GM12878 (cell line): ENCODE measurements at places on chromosomes 12 and 14. TPM values are rescaled to one million over a fixed set of nuclear protein-coding genes. Genes with fewer than 3 reads are reported as not detected.

GRCh38 chr14:32412103-32412502, 83.0 kb downstream of the AKAP6 start:
- H3K4me3 ChIP-seq: no peak overlapping the region
- no peaks in the 10 kb centered on the region for H3K27me3 ChIP-seq
- DNase-seq: no peak

DNA sequence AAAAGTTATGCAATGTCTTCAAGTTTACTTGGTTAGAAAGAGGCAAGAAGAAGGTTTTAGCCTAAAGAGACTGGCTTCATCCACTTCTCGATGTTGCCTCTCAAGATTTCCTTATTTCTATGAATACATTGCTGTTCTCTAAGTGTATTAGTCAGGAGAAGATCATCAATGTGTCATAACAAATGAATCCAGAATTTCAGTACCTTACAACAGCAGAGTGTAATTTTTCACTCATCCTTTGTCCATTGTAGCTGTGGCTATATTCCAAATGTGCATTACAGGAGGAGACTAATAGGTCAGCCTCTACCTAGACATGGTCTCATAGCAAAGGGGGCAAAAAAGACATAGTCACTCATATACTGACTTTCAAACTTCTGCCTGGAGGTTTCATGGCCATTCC, 579.1 kb downstream of the PRKD1 start:
- H3K36me3 ChIP-seq: no peaks in the 10 kb centered on the region
- H3K27ac ChIP-seq: no peak overlapping the region

The OR4M1 gene
- not detected in 2 replicates for total RNA-seq

GRCh38 chr12:64568298-64568697, 42.0 kb upstream of the RASSF3 start:
- H3K4me1 ChIP-seq: no peaks in the 10 kb centered on the region
- H3K4me3 ChIP-seq: no peak overlapping the region
- H3K36me3 ChIP-seq: no peaks in the 10 kb centered on the region
- no peak overlapping the region for H3K27ac ChIP-seq

GRCh38 chr12:67425394-67425793, 156.2 kb downstream of the CAND1 start:
- H3K27ac ChIP-seq: no peak overlapping the region
- no peak for DNase-seq
- H3K4me3 ChIP-seq: no peak overlapping the region
- H3K4me1 ChIP-seq: no peaks in the 10 kb centered on the region
- no peaks in the 10 kb centered on the region for H3K36me3 ChIP-seq
- no peaks in the 10 kb centered on the region for H3K27me3 ChIP-seq

GRCh38 chr14:104725772-104726548, 1.9 kb downstream of the ADSS1 start:
- H3K4me3 ChIP-seq: no peak overlapping the region
- DNase-seq: no peak
- no peaks in the 10 kb centered on the region for H3K36me3 ChIP-seq
- H3K4me1 ChIP-seq: no peaks in the 10 kb centered on the region
- no peak overlapping the region for H3K27ac ChIP-seq
- H3K27me3 ChIP-seq: no peaks in the 10 kb centered on the region

GRCh38 chr14:68921666-68922065, 57.4 kb downstream of the ACTN1 start:
- H3K4me1 ChIP-seq: no peaks in the 10 kb centered on the region
- H3K36me3 ChIP-seq: peaks cover 1% of the 10 kb centered on the region; the same call in 1 of the 2 replicates
- no peak for DNase-seq
- H3K4me3 ChIP-seq: no peak overlapping the region

DNA sequence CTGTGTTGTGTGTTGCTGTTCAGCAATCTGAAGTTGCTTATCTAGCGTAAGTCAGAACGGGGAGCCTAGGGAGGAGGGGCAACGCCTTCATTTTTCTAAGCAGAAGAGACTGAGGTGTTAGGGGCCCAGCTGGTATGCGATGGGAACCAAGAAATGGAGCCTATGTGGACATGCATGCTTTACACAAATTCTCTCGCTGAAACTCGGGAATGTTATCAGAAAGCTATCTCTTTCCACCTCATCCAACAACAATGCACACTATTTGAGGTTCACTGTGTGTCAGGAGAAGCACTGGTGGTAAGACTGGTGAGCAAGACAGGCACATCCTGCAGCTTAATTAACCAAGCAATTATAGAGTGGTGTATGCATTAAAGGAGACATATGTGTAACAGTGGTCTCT, 89.7 kb downstream of the NRXN3 start:
- H3K4me3 ChIP-seq: no peak overlapping the region
- H3K4me1 ChIP-seq: no peaks in the 10 kb centered on the region
- no peaks in the 10 kb centered on the region for H3K36me3 ChIP-seq
- DNase-seq: no peak

The ZFC3H1 gene
- 35.1 and 40.1 TPM in 2 replicates for total RNA-seq

- peaks cover 33% of the 10 kb centered on the region for H3K36me3 ChIP-seq
- H3K27ac ChIP-seq: peak overlapping the region; percentile 99
- H3K4me1 ChIP-seq: peaks cover 82% of the 10 kb centered on the region
- peak overlapping the region; percentile 95 for H3K4me3 ChIP-seq
Observed at GRCh38 chr12:6959058-6959804, 8.1 kb downstream of the PTPN6 start.

GRCh38 chr12:89884416-89884898, 175.8 kb upstream of the ATP2B1 start:
- H3K27me3 ChIP-seq: no peaks in the 10 kb centered on the region
- no peak overlapping the region for H3K27ac ChIP-seq
- H3K4me3 ChIP-seq: no peak overlapping the region
- peaks cover 29% of the 10 kb centered on the region for H3K4me1 ChIP-seq
- DNase-seq: no peak

- no peaks in the 10 kb centered on the region for H3K36me3 ChIP-seq
- H3K4me3 ChIP-seq: no peak overlapping the region
- H3K4me1 ChIP-seq: no peaks in the 10 kb centered on the region
- peaks cover 3% of the 10 kb centered on the region for H3K27me3 ChIP-seq
Observed at GRCh38 chr14:104130974-104131651, 7.3 kb upstream of the KIF26A start.

DNA sequence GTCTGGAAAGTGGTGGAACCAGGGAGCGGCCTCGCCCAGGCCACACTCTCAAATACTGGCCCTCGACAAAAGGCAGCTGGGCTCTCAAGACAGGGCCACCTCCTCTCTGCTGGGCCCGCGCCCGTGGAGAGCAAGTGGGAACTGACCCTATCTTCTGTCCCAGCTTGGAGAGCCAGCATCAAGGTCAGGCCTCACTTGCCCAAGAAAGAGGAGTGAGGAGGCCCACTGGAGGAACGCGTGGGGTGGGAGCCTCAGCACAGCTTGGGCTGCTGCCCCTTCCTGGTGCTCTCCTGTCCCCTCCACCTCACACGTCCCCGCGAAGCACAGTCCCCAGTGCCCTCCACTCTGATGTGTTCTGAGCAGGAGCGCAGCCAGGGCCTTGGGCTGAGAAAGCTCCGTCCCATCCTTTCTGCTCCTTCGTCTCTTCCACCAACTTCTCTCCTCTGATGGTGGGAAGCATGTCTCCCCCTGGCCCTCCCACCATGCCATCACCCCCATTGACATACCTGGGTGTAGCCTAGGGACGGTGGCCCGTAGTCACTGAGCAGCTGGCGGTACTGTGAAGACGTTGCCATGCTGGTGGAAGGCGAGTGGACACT, 4.9 kb downstream of the CDK2AP1 start:
- H3K27me3 ChIP-seq: no peaks in the 10 kb centered on the region
- no peaks in the 10 kb centered on the region; the same call in 1 of the 2 replicates for H3K36me3 ChIP-seq
- peaks cover 17% of the 10 kb centered on the region for H3K4me1 ChIP-seq

DNA sequence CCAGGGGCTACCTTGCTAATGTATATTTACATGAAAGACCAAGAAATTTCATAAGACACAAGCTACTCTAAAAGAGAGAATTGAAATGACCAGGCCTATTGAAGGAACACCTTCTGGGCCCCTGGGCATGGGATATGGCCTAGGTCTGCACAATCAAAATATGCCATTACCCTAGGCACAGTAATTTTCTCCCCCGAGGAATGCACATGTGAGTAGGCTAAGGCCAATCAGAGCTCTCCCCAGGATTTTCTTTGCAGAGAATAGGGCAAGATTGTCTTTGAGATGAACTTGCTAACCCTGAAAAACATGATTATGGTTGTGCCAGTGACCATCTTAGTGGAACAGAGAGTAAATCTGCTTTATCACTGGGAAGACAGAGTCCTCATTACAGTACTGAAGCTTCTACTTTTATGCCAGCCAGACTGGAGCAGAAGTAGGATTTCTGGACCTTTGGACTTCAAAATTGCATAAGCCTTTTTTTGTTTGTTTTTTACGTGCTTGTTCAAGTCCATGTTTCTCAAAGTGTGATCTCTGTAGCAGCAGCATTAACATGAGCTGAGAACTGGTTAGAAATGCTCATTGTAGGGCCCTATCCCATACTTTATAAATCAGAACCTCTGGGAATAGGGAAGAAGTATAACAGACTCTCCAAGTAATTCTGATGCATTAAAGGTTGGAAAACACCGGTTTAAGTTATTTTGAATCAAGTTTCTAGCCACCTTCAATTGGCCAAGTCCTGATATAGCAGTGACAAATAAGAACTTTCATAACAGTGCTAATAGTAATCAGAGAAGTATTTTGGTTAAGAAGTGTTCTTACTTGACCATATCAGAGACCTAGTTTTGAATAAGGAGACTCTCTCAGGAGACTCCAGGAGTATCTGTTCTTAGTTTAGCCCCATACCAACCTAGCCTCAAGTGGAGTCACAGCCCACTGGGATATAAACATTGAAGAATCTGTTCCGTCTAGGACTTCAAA, 112.9 kb downstream of the LMO3 start:
- H3K27me3 ChIP-seq: no peaks in the 10 kb centered on the region
- H3K27ac ChIP-seq: no peak overlapping the region
- no peaks in the 10 kb centered on the region for H3K36me3 ChIP-seq
- no peak overlapping the region for H3K4me3 ChIP-seq

The CD4 gene
- total RNA-seq: 1.6 and 1.8 TPM in 2 replicates

DNA sequence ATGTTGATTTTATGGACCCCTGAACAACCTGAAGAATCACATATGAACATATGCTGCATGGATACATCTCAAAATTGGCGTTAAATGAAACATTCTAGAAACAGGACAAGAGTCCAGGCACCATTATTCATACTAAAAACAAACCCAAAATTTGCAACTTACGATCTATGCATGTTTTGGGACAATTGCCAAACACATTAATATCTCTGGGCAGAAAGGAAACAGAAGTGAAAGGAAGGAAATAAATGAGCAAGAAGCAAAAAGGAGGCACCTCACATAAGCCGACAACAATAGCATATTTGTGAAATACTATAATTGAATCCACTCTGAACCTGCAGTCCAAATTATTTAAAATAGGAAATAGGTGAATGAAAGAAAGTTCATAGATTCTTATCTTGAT, 1505.3 kb downstream of the AACS start:
- H3K36me3 ChIP-seq: no peaks in the 10 kb centered on the region
- H3K4me3 ChIP-seq: no peak overlapping the region
- no peak overlapping the region for H3K27ac ChIP-seq
- no peaks in the 10 kb centered on the region for H3K4me1 ChIP-seq
- DNase-seq: no peak

DNA sequence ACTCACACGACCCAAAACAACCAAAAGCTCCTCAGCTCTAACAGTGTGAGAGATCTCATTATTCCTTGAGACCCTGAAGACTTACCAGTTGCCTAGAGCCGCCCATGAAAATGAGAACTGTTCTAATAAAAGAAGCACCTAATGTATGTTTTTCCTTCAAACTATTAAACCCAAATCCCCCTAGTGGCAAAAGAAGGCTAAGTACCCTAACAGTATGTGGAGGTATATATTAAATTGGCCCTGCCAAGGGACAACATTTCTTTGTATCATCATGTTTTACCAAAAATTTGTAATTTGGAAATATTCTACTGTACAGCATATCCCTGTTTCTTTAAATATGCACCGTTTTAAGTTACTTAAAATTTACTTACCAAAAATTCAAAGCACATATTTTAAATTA, 38.0 kb upstream of the PPFIA2 start:
- no peak overlapping the region for H3K4me3 ChIP-seq
- H3K36me3 ChIP-seq: no peaks in the 10 kb centered on the region
- H3K4me1 ChIP-seq: no peaks in the 10 kb centered on the region
- no peaks in the 10 kb centered on the region for H3K27me3 ChIP-seq

DNA sequence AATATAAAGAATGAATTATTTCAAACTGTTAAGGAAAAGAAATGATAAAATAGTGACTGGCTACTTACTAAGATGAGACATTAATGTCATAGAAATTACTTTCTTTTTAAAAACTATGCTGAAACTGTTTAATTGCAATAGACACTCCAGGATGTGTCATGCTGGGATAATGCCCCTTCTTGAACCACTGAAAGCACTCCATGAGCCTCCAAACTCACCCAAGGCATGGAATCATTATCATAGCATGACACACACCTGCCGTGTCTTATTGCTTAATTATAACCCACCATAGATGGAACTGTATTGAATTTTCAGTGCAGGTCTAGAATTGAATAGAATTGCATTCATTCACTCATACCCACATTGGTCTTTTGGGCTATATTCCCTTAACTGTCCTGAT, 4.3 kb downstream of the MBIP start:
- H3K4me1 ChIP-seq: peaks cover 4% of the 10 kb centered on the region; the same call in 1 of the 2 replicates
- H3K36me3 ChIP-seq: no peaks in the 10 kb centered on the region; the same call in 1 of the 2 replicates
- H3K27me3 ChIP-seq: no peaks in the 10 kb centered on the region
- no peak for DNase-seq
- no peak overlapping the region for H3K27ac ChIP-seq
- H3K4me3 ChIP-seq: no peak overlapping the region

GRCh38 chr14:40784860-40785259, 821.8 kb upstream of the LRFN5 start:
- H3K27ac ChIP-seq: no peak overlapping the region
- H3K36me3 ChIP-seq: no peaks in the 10 kb centered on the region
- H3K4me1 ChIP-seq: no peaks in the 10 kb centered on the region
- DNase-seq: no peak

DNA sequence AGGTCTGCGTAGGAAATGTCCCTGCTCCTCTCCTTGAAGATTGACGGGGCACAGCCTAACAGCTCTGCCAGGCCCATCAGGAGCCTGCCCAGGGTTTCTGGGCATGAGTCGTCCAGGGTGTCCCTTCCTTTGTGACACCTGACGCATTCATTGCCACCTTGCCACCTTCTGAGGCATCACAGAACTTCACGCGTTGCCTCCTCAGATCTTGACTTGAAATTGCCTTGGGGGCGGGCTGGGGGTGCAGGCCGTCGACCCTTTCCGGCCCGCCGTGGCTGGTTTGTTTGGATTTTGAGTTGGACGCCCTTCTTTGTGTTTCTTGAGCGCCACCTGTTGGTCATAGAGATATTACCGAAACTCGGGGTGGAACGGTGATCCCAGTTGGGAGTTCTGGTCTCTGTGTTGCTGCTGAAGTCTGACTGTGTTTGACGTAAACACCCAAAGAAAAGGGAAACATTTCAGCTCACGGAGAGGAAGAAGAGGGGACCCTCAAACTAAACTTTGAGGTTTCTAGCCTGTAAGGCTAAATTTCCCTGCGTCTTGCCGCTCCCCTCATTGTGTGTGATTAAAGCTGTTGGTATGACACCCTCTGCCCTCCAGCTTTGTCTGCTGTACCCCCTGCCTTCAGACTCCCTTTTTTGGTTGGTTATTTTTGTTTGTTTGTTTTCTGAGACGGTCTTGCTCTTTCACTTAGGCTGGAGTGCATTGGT, 44.6 kb downstream of the MLXIP start:
- no peaks in the 10 kb centered on the region; the same call in 1 of the 2 replicates for H3K4me1 ChIP-seq
- no peaks in the 10 kb centered on the region for H3K27me3 ChIP-seq
- no peak overlapping the region for H3K27ac ChIP-seq
- no peaks in the 10 kb centered on the region for H3K36me3 ChIP-seq
- no peak overlapping the region for H3K4me3 ChIP-seq

- no peaks in the 10 kb centered on the region; the same call in 1 of the 2 replicates for H3K27me3 ChIP-seq
- H3K27ac ChIP-seq: no peak overlapping the region
- no peak for DNase-seq
- no peak overlapping the region for H3K4me3 ChIP-seq
- peaks cover 4% of the 10 kb centered on the region; the same call in 1 of the 2 replicates for H3K4me1 ChIP-seq
- H3K36me3 ChIP-seq: no peaks in the 10 kb centered on the region
Observed at GRCh38 chr12:108888031-108888430, 8.1 kb downstream of the DAO start.

GRCh38 chr12:75859868-75860267, 171.7 kb downstream of the PHLDA1 start:
- H3K27ac ChIP-seq: no peak overlapping the region
- no peaks in the 10 kb centered on the region for H3K36me3 ChIP-seq
- no peaks in the 10 kb centered on the region for H3K4me1 ChIP-seq
